ENCODE measurements at places on chromosomes 12 and 14. TPM values are rescaled to one million over a fixed set of nuclear protein-coding genes. Genes with fewer than 3 reads are reported as not detected.
A peak's percentile ranks its signal among the peaks of the same experiment; 100 is the strongest.

TEX22 gene
- total RNA-seq = 0.83 TPM

MUCL1 gene
- total RNA-seq = not detected

NEUROD4 gene
- total RNA-seq = not detected

BCAT1 gene
- total RNA-seq = 244 TPM

DYNLL1 gene
- total RNA-seq = 618 TPM

TPH2 gene
- 0.66 TPM for total RNA-seq

SNRNP35 gene
- total RNA-seq = 16.3 TPM

KCNH3 gene
- total RNA-seq = 0.26 TPM

RHOJ gene
- total RNA-seq = not detected

JAG2 gene
- 11.3 TPM for total RNA-seq

SLC39A2 gene
- not detected for total RNA-seq

DNA sequence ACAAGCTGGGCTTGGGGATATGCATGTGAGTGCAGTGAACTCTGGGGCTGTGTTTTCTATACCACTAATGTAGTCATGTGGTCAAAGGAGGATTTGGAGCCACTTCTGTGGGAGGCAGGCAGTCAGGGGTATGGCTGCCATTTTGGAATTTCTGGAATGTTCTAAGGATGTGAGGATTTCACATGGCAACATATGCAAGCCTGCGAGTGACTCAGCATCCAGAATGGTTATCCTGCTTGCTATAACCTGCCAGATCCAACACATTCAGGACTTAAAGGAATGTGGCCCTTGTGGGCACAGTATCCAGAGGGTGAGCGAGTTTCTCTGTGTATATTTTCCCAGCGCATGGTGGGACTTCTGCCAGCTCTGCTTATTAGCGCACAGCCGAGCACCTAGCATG, 249.2 kb upstream of the PWP1 start:
- DNase-seq = peak; percentile 58

- no peak for DNase-seq
Measured at GRCh38 chr14:72457641-72458040, 436.3 kb downstream of the DPF3 start.

DNA sequence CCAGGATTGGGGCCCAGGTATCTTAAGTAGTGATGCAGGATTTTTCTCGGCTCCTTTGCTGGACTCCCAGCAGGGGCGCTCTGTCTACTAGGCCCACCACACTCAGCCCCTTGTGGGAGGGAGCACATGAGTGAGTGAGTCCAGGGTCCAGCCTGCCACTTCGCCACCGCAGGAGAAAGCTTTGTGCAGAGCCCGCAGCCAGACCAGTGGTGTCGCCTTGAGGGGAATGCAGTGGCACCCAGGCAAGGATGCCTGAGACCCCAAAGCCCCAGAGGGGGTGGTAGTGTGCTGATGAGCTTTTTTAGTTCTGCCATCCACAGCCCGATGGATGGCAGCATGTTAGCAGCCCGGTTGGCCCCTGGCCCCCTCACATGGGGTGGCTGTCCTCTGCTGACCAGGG, 5.4 kb upstream of the MRPS35 start:
- peak; percentile 82 for DNase-seq

GRCh38 chr12:65430571-65431306, 152.3 kb downstream of the MSRB3 start:
- no peak for DNase-seq

DNA sequence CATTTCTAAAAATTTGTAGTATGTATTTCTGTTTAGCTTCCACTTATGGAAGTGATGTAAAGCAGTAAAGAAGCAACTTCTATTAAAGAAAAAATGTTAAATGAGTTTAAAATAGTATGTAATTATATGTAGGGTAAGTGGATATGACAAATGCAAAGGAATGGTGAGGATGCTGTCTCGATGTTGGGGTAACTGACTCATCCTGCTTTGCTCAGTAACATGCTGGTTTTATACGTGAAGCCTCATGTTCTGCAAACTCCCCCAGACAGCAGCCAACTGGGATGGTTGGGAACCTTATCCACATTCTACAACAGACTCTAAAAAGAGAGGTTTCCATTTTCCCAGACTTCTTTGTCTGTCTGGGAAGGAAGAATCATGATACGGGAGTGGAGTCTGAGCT, 1006.4 kb upstream of the TMEM132C start:
- no peak for DNase-seq

- peak; percentile 12 for DNase-seq
Measured at GRCh38 chr14:101009531-101009930, 106.0 kb upstream of the RTL1 start.

DNA sequence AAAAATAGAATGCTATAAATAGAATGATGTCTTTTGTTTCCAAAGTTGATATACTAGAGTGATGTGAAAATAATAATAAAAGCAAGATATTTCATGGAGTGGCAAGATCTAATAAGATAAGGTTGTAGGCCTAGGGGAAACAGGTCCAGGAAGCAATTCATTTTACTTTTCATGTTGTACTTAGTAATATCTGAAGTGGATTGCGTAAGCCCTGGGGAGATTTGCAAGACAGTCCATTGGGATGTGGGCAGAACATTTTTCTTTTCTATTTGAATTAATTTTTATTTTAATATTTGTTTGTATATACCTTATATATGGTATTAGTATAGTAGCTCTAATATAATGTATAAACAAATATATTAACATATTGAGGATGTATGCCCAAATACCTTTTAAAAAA, 7.5 kb downstream of the NUBPL start:
- DNase-seq = no peak

- DNase-seq = no peak
Measured at GRCh38 chr14:85308531-85309300, 221.2 kb upstream of the FLRT2 start.

DNA sequence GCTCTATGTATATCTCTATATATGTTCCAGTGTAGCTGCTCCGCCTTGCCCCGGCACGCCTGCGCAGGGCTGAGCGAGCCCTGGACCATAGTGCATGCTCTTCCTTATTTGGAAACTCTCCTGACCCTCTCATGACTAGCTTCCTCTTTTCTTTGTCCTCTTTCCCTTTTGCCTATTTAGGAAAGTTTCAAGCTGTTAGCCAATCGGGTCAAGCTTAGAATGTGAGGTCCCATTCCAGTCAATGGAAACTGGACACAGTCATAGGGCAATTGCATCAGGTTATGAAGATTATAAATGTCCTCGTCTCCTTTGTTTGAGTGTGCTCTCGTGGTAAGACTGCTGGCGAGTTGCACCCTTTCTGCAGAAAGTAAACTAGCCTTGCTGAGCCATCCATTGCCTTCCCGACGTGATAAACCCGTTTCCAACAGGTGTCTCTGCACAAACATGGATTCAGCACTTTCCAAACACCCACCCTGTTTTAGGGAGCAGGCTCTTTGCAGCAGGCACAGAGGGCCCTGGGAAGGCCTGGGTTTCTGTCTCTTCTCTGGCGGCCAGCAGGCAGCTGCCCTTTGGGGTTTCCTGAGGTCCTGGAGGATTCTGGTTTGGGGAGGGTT, 30.9 kb downstream of the CCDC92 start:
- no peak for DNase-seq

DNA sequence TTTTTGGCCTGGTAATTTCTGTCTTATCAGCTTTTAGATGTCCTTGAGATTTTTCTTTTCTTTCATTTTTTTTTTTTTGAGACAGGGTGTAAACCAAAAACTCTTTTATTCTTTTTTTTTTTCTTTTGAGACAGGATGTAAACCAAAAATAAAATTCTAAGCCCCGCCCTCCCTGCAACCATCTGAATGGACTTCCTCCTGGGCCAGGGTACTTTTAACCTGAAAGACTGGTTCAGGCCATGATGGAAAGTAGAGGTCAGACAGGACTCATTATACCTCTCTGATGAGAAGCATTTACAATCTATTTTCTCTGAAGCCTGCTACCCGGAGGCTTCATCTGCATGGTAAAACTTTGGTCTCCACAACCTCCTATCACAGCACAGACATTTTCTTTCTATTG, 33.5 kb upstream of the TCL1B start:
- no peak for DNase-seq

DNA sequence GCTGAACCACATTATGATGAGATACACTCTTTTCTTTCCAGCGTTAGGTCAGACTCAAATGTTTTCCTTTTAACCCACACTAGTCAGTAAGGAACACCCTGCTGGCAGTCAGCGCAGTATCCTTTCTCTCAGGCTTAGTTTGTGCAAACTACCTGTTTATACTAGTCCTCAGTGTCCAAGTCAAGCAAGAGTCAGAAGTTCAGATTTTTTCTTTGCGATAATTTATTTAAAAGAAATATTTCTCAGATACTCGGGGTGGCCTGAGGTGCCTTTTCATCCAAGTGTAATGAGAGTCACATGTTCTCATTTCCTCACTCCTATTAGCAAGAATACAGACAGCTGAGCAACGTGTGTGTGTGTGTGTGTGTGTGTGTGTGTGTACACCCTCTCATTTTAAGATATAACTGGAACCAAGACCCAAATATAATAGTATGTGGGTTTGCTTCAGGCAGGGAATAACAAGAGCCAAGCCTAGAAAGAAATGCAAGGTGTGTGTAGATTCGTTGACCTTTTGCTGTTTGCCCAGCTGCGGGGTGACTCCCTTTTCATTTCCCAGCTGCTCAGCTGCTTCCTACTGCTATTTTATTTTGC, 182.7 kb downstream of the KICS2 start:
- DNase-seq = no peak

DNA sequence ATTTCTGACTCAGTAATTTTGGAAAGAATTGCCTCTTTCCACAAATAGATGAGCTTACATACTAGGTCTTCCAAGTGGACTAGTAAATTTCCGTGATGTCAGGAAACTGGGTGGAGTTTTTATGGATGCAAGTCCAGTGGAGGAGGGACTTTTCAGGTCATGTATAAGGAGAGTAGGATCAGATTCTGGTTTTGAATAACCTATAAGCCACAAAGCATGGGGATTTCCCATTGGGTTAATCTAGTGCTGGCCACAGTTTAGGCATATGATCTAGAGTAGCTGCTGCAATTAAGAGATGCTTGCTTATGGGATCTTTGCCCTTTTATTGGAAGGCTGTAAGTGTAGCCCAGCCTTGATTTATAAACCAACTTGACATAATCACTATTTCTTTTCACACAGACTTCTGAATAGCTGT, 33.8 kb downstream of the STK38L start:
- DNase-seq = no peak

GRCh38 chr14:22338381-22338780, 250.6 kb downstream of the DAD1 start:
- no peak for DNase-seq

- DNase-seq = no peak
Measured at GRCh38 chr12:25769082-25769945, 189.2 kb upstream of the RASSF8 start.

DNA sequence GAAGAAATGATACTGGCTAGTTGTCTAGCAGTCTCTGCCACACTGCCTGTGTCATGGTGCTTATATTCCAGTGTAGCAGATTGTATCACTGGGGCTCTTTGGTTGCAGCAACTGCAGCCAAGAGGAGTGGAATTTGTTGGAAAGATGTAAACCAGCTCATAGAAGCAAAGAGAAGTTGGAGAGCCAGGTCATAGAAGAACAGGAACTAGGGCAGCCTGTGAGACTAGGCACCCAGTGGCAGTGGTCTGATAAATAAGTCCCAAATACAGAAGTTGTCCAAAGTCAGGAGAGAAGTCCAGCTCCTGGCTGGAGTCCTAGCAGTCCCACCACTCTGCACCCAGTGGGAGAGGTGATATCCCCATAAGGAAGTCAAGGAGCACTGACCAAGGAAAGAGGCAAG, 172.5 kb upstream of the ARID2 start:
- no peak for DNase-seq

DNA sequence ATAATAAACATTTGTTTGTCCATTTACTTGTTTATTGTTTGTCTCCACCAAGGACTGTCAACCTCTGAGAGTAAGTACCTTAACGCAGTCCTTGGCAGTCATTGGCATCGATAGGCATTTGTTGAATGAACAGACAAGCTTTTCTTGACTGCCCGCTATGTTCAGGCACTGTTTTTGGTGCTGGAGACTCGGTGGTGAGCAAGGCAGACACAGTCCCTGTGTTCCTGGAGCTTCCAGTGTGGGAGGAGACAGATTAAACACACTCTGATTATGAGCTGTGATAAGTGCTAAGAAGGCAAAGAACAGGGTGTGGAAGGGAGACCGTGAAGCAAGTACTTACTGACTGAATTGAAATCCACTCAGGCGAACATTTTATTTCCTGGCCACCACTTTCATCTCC, 1.2 kb downstream of the ATP6V0A2 start:
- DNase-seq = no peak

GRCh38 chr14:64562436-64562835, 12.7 kb downstream of the PPP1R36 start:
- no peak for DNase-seq

DNA sequence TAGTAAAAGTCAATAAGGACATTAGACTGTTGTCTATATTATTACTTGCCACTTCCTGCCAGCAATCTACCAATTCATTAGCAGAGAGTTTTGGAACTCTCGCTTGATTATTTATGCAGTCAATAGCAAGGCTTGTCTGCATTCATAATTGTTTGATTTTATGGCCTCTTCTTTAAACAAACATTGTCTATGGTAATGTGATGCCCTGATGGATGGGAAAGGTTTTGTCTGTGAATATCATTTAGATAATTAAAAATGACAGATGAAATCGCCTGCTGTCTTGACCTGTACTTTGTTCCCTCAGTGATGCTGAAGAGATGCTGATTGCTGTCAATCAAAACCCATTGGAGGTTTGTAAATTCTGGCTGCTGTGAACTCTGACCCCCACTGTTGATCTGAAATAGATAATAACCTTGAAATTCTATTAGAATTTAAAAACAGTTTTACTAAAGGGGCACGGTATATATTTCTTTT, 455.3 kb downstream of the NPAS3 start:
- DNase-seq = no peak

- no peak for DNase-seq
Measured at GRCh38 chr12:44384136-44384535, 492.0 kb downstream of the NELL2 start.

- DNase-seq = peak; percentile 62
Measured at GRCh38 chr12:69880571-69880970, 55.5 kb downstream of the MYRFL start.

GRCh38 chr12:84165998-84166571, 746.5 kb downstream of the SLC6A15 start:
- DNase-seq = no peak

DNA sequence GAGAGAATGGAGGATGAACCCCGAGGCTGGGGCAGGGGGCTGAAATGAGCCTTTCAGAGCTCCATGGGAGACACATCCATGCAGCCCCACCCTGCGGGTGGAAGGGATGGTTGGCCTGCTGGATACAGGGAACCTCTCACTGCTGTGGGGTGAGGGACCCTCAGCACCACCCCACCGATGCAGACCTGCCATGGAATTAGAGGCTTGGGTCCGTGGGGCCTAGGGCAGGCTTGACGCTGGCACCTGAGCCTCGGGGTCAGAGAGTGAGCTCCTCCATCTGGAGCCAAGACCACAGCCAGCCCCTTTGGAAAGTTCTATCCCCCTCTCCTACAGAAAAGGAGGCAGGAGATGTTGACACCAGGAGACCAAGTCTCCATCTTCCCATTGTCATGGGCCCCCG, 7.4 kb upstream of the KRT74 start:
- DNase-seq = no peak
